G401 (cell line): ENCODE measurements at places on chromosomes 11 and 22. TPM values are rescaled to one million over a fixed set of nuclear protein-coding genes. Genes with fewer than 3 reads are reported as not detected.

DNA sequence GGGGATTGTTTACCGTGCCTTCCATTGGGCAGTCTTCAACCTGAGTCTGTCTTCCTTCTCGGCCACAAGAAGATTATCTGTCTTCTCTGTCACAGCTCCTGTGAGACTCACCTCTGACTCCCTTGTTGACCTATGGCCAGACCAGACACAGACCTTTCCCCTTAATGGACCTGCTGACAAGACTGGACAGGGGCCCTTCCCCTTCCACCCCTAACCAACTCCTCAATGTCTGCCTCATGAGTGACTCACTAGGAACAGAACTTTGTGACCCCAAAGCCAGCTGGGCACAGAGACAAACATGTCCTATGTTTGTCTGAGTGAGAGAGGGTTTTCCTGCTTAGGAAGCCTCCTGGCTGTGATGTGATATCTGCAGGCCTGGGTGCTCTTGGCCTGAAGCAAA lies 405.0 kb downstream of the BRD1 start:
- no peak for DNase-seq

- DNase-seq = no peak
Measured at GRCh38 chr22:46535876-46536536, 1.4 kb downstream of the CELSR1 start.

GRM5 gene
- not detected in 2 replicates for total RNA-seq

DNA sequence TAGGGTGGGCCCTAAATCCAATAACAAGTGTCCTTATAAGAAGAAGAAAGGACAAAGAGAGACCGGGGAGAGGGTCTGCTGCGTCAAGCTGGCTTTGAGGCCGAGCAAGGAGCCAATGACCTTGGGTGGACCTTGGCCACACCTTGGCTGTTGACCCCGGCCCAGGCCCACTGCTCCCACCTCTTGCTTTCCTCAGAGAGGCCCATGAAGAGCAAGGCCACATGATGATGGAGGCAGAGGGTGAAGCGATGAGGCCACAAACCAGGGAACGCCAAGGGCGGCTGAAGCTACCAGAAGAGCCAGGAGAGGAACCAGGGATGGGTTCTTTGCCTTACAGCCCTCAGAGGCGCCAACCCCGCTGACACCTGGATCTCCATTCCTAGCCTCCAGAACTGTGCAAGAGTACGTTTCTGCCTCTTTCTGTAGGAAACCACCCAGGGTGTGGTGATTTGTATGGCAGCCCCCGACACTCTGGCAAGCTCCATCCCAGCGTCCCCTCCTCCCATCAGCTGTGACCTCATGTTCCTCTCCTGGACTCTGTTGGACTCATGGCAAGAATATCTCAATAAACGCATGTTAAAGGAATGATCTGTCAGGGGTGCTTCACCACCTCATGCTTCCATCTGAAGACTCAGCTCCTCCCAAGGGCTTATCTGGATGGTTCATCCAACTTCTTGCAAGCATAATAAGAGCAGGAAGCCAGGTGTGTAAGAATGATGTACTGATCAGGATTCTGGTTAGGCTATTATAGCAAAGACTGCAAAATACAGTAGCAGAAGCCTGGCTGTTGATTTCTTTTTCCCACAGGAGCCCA lies 41.6 kb upstream of the LINC01488 start:
- no peak for DNase-seq

- no peak for DNase-seq
Measured at GRCh38 chr11:119846374-119846773, 117.4 kb upstream of the NECTIN1 start.

DNA sequence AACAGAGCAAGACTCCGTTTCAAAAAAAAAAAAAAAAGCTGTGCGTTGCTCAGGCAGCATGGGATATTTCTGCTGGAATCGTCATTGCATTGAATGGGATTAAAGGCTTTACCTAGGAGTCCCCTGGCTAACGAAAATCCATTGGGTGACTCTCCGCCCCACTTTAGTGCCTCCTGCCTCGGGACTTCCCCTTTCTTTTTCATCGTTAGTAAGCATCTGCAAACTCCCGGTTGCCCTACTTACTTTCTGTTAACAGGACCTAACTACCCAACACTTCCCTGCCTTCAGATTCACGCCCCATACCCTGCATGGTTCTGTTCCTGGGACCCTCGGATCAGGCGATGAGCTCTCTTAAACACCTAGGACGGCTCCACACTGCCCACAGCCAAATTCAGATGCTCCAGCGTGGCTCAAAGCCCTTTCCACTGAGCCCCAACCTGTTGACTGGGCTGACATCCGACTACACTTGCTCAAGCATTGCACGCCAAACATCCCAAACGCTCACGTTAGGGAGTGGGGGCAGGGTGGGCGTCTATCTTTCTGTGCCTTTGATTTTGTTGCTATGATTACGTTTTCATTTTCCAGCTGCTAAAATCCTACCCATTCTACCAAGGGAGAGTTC lies 143.8 kb downstream of the ST3GAL4 start:
- no peak for DNase-seq

GRCh38 chr11:92880381-92880780 lies 89.1 kb upstream of the MTNR1B start:
- no peak for DNase-seq

DNA sequence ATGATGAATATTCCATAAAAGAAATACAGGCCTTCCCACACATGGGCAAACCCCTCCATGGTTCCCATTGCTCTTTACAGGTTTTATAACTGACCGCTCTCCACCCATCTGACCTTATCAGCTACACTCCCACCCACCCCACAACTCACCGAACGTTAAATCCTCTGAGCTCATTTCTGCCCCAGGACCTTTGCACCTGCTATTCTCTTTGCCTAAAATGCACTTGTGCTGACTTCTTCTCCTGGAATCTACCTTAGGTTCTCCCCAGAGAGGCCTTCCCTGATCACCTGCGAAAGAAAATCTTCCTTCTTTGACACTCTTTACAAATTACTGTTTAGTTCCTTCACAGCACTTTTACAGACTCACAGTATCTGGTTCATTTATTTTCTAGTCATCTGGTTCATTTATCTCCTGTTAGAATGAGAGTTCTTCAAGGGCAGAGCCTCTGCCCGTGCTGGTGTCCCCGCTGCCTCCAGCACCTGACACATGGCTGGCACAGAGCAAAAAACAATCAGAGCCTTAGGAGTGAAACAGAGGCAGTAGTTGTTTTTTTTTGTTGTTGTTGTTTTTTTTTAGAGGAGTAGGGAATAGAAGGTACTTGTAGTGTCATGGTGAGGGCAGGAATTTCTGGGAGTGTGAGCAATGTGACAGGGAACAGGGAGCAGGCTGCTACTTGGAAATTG lies 21.6 kb upstream of the GRK3 start:
- DNase-seq = no peak

GRCh38 chr11:128389461-128389976 lies 197.8 kb downstream of the ETS1 start:
- no peak for DNase-seq

GRCh38 chr11:73480677-73481076 lies 104.5 kb downstream of the RELT start:
- no peak for DNase-seq

DNA sequence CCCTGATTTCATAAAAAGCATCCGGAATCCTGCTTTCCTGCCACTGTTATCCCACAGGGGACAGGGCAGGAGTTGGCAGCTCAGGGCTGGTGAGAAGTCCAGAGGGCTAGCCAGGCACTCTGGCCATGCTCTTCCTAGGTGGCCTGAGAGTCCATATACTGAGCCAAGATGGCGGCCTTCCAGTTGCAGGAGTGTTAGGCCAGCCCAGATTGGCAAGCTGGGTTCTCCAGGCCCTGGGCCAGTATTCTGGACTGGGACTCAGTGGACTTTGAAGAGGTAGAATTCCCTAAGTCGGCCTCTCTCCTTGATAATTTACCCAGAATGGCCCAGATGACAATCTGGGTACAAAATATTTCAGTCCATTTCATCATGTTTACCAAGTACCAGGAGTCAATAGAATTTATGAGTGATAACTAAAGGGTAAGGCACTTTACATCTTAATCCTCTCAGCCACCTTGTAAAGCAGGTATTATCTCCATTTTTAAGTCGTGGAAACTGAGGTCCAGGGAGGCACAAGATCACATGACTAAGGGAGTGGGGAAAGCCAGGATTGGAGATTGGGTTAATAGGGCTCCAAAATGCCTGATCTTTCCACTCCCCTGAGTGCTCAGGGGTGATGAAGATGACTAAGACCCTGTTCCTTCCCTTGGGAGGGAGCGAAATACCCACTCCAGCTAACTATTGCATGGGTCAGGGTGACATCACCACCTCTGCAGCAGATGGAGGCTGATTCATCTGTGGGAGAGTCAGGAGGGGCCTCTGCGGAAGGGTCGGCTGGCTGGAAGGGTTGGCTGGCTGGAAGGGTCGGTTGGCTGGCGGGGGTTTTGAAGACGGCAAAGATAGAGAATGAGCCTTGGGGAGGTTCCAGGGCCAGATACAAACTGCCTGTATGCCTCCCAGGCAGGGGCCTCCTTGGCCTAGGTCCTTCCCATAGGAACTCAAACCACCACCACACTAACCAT lies 1.2 kb upstream of the MICALL1 start:
- peak; percentile 91 for DNase-seq

DNA sequence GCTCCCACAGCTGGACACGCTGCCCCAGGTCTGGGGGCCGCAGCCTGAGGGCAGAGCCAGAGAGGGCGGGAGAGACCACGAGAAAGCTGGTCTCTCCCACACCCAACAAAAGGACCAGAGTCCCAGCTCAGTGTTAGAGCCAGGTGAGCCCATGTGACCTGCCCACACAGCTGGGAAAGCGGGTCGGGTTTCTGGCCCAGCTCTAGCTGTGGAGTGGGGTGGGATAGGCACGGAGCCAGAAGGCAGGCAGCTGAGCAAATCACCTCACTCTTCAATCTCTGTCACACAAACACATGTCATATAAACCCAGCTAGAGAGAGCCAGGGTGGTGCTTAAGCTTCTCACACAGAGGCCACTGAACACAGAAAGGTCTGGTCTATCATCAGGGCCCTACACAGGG lies 7.8 kb upstream of the EIF3D start:
- DNase-seq = no peak

DNA sequence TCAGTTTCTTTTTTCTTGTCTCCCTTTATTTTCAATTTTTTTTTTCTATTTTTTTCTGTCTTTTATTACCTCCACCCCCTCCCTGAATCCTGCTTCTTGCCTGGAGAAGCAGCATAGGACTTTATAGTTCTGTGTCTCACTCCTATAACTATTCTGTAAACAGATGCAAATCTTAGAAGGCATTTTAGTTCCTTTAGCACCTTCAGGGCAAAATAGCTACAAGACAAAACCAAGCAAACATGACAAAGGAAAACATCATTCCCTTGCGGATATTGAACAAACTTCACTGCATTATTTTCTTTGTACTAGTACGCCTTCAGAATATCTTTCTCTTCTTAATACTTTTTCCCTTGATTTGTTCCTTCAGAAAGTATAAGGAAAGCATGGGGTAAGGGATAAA lies 446.2 kb upstream of the CHORDC1 start:
- DNase-seq = no peak

PGA5 gene
- total RNA-seq = not detected in 2 replicates

DRICH1 gene
- not detected in 2 replicates for total RNA-seq

- DNase-seq = no peak
Measured at GRCh38 chr11:61588728-61589191, 7.9 kb upstream of the SYT7 start.

DNA sequence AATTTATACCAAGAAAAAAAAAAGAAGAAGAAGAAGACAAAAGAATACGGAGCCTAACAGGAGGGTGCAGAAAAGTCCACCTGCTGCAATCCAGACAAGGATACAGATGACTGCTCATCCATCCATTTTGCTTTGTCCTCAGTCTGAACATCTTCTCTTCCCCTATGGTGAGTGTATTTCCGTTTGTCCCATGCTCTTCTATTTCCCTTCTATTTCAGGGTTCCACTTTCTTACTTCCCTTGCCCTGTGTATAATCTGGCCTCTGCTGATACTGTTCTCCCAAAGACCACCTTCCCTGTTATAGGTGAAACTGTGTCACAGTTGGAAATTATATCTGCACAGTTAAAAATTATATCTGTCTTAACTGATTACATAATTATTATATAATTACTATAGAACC lies 48.7 kb upstream of the USP47 start:
- no peak for DNase-seq

GRCh38 chr11:98895936-98896335 lies 124.8 kb upstream of the CNTN5 start:
- no peak for DNase-seq
